ENCODE measurements at places on chromosomes 2 and 18. TPM values are rescaled to one million over a fixed set of nuclear protein-coding genes. Genes with fewer than 3 reads are reported as not detected.

ARHGAP25 gene
- 46.7 TPM for total RNA-seq

DNA sequence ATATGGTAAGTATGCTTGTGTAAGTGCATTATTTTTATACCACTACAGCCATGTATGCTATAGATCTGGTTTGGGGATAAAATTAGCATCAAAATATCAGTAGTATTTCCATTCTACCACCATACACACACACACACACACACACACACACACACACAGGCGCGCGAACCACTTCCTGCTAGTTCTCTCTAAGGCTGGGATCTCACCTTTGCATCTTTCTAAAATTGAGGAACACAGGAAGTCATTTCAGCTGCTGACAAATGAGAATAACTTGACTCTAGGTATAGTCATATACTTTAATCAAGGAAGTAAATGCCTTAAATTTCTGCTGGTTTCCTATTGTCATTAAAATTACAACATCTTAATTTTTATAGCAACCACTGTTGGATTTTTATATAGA is 72.5 kb downstream of the RBM43 start:
- no peak overlapping the region for H3K4me3 ChIP-seq
- no peaks in the 10 kb centered on the region for H3K36me3 ChIP-seq
- H3K27me3 ChIP-seq, result no peaks in the 10 kb centered on the region
- peak; percentile 41 for DNase-seq
- peaks cover 4% of the 10 kb centered on the region for H3K4me1 ChIP-seq

- no peak overlapping the region for H3K27ac ChIP-seq
- no peaks in the 10 kb centered on the region for H3K27me3 ChIP-seq
- H3K36me3 ChIP-seq, result peaks cover 3% of the 10 kb centered on the region
- no peak overlapping the region for H3K4me3 ChIP-seq
- DNase-seq, result no peak
Measured at GRCh38 chr2:168649105-168649504, 153.3 kb upstream of the NOSTRIN start.

KCNG2 gene
- total RNA-seq, result not detected

ABHD1 gene
- 0.19 TPM for total RNA-seq

GRCh38 chr18:26181343-26181826 is 44.9 kb upstream of the TAF4B start:
- no peaks in the 10 kb centered on the region for H3K36me3 ChIP-seq
- no peak overlapping the region for H3K4me3 ChIP-seq
- no peak overlapping the region for H3K27ac ChIP-seq

Measured in activated naive CD4-positive, alpha-beta T cell treated with anti-CD3 and anti-CD28 coated beads for 36 hours (primary cell).